Tongue (tissue), 3 donors: ENCODE measurements at places on chromosomes 13 and 19.

DNA sequence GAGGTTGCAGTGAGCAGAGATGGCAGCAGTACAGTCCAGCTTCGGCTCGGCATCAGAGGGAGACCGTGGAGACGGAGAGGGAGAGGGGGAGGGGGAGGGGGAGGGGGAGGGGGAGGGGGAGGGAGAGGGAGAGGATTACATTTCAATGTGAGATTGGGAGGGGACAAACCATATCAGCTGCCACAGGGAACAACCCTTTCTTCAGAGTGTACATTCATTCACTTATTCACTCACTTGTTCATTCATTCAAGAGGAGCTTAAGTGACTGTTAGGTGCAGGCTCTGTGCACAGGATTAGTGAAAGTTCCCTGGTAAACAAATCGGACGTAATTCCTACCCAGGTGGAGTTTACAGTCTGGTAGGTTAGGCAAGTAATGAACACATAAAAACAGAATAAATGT is 65.6 kb upstream of the MEDAG start:
- no peak for DNase-seq

- no peak for DNase-seq
Observed at GRCh38 chr13:21672287-21672680, 1.4 kb downstream of the FGF9 start.

GRCh38 chr13:79187917-79188690 is 218.0 kb downstream of the RBM26 start:
- DNase-seq = no peak

- no peak for DNase-seq
Observed at GRCh38 chr19:16893686-16893989, 4.8 kb downstream of the F2RL3 start.

DNA sequence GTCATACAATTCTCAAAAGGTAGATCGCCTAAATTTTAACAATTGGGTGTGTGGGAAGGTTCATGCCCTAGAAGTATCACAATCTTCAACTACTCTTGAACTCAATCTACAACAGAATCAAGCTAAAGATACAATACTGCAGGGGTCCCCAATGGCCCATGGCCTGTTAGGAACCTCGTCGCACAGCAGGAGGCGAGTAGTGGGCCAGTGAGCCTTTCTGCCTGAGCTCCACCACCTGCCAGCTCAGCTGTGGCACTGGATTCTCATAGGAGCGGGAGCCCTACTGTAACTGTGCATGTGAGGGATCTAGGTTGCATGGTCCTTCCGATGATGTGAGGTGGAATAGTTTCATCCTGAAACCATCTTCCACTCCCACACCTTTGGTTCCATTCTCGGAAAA is 230.6 kb downstream of the KLF12 start:
- no peak for DNase-seq

GRCh38 chr19:39254531-39255345 is 6.1 kb upstream of the IFNL4 start:
- DNase-seq = no peak

- no peak for DNase-seq
Observed at GRCh38 chr13:89684896-89685295, 1662.6 kb upstream of the MIR17HG start.

GRCh38 chr13:78679329-78679728 is 20.4 kb upstream of the OBI1 start:
- DNase-seq = peak; percentile 24

DNA sequence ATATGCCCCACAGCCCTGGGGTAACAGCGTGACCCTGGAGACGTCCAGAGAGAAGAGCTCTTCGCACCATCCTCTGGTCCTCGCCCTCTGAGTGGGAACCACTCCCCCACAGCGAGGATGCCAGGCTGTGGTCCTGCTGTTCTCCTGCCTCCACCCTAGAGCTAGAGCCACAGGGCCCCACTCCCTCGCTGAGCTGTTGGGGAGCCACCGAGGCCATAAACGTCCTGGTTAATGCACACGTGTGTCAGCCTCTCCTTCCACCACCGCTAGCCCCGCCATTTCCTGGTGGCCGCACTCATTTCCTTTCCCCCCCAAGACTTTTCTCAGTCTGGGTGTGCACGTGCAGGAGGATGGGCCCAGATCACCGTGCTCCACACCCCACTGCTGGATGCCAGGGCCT is 11.5 kb downstream of the CEACAM16 start:
- no peak for DNase-seq
